Stimulated activated CD8-positive, alpha-beta memory T cell treated with anti-CD3 and anti-CD28 coated beads, Interleukin-4, amount 100 ng/mL, for 4 hours (primary cell): ENCODE measurements at places on chromosomes 5 and 9.

- DNase-seq: no peak
Observed at GRCh38 chr5:139178935-139179334, 19.2 kb downstream of the SIL1 start.

GRCh38 chr5:66203531-66203930 is 59.4 kb downstream of the SREK1 start:
- DNase-seq: no peak

GRCh38 chr5:25516141-25516540 is 871.4 kb upstream of the CDH10 start:
- no peak for DNase-seq

DNA sequence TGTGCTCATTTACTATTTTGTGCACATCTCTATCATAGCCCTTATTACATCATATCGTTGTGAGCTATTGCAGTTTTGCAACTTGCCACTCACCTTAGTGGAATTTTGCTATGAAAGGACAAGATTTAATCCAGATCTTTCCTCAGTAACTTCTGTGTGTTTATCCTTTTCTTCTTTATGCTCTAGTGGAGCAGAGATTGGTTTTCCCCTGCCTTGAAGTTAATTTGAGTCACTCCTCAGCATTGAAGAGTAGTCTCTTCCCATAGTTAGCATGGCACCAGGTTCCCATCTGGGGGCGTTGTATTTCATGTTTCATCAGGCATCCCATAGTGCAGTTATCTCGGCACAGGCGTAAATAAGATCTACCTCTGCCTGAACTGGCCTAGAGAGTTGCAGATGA is 510.4 kb downstream of the PSAT1 start:
- DNase-seq: no peak
